ENCODE measurements at places on chromosomes 6 and 20. TPM values are rescaled to one million over a fixed set of nuclear protein-coding genes. Genes with fewer than 3 reads are reported as not detected.

DNA sequence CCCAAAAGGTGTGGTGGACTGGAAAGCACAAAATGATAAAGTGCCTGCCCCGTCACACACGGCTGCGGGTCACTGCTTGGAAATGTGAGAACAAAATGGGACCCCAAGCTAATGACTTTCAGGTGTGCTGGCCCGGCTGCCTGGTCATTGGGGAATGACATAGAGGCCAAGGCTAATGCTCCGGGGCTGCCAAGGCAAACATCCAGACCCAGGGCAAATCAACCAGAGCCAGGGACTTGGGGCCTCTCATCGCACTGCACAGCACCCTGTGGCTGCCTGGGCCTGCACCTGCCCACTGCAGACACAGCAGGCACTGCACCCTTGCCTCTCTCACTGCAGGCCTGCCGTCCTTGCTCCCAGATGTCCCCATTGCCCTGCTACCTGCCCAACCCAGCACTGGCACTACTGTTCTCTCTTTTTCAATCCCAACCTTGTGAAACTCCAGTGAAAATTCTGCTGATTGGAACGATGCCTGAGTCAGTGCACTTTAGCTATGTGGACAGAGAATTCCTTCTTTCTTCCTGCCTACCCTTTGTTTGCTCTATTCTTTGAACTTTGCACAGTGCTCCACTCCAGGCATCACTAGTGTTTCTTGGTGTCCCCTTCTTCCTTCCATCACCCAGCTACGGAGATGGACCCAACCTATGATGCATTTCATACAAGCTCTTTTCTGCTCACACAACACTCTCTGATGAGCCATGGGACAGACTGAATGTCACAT lies 849.5 kb downstream of the MAFB start:
- DNase-seq: no peak

DNA sequence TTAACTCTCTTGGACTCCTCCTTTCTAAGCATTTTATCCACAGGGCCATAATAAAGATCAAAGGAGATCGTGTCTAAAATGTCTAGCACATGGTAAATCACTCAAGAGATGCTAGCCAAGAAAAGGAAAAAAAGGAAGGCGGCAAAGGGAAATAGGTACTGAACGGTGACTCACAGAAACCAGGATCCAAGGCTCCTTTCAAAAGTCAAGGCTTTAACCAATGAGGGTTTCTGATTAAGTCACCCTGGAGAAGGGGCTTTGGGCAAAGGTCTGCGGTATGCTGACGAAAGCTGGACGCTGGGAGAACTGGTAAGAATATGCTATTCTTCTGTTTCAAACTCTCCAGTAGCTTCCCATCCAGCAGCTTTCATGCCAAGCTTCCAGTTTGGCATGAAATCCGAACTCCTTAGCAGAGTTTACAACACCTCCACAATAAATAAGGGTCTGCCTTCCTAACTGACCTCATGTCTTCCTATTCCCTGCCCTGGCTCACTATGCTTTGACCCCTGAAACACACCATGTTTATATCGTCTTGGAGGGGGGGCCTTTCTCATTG lies 1.0 kb downstream of the TOMM34 start:
- DNase-seq: no peak

GRCh38 chr6:3252369-3252768 lies 6.4 kb upstream of the PSMG4 start:
- no peak for DNase-seq

GRCh38 chr20:58668901-58669286 lies 17.8 kb downstream of the STX16 start:
- DNase-seq: no peak

POFUT1 gene
- total RNA-seq: 49.4 TPM

- DNase-seq: peak; percentile 42
Measured at GRCh38 chr6:41780551-41781365, at the start of gene PRICKLE4. PRICKLE4 (plus strand) TSS chr6:41780782; CDS start chr6:41783474, 2,692 bp downstream.

DNA sequence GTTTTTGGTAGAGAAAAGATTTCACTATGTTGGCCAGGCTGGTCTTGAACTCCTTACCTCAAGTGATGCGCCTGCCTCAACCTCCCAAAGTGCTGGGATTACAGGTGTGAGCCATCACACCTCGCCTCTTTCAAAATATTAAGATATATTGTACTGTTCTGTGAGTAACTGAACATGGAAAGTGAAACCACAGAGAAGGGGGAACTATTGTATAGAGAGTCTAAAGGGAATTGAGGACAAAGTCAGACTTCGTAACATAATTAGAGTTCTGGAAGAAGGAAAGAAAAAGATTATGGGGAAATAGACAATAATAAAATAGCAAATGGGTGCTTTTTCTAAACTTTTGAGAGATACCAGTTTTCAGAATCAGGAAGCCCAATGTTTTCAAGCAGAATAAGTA lies 17.4 kb upstream of the AKAP7 start:
- DNase-seq: no peak

Data from tibial nerve (tissue), 4 donors.